Stimulated activated CD4-positive, alpha-beta T cell treated with anti-CD3 and anti-CD28 coated beads, Interleukin-1b, Interleukin-23, amount 100 ng/mL, for 1 hour (primary cell): ENCODE measurements at places on chromosomes 16 and 17.

DNA sequence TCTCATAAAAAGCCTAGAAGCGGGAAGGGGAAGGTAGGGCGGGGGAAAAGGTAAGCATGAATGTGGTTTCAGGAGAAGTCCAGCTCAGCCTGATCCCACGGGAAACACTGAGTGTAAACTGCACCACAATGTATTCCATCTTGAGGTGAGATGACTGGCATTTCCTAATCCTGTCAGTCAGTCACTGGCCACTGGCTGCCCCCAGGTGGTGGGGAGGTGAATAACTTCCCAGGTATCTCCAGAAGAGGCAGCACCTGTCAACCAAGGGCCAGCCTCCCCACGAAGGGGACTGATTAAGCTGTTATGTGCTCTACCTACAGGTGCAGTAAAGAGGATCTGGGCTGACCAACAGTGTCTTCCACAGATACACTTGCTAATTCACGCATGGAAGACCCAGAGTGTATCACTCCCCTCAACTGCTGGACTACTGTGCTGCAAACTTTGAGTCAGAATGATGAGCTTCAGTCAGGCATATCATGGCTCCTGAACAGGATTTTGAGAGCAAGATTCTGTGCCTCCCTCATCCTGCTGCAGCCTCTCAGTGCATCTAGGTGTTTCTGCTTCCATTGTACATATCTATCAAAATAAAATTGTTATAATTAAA is 108.5 kb upstream of the CCL2 start:
- peak; percentile 14 for DNase-seq

GRCh38 chr16:77663711-77664110 is 58.6 kb upstream of the NUDT7 start:
- DNase-seq = no peak

DNA sequence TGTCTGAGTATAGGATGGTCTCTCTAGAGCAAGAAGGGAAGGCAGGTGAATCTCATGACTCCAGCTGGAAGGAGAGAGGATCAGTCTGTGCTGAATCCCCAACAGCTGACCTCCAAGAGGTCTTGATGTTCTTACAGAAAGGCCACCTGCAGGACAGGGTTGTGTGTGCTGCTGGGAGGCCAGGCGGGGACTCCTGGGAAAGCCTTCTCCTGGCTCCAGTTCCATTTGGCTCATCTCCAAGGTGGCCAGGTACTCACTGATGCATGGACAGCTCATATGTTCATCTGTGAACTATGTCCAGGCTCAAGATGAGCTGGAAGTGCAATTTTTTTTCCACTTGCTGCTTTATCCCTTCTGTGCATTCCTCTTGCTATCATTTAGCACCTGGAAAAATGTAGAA is 730.2 kb upstream of the RBFOX1 start:
- DNase-seq = no peak

DNA sequence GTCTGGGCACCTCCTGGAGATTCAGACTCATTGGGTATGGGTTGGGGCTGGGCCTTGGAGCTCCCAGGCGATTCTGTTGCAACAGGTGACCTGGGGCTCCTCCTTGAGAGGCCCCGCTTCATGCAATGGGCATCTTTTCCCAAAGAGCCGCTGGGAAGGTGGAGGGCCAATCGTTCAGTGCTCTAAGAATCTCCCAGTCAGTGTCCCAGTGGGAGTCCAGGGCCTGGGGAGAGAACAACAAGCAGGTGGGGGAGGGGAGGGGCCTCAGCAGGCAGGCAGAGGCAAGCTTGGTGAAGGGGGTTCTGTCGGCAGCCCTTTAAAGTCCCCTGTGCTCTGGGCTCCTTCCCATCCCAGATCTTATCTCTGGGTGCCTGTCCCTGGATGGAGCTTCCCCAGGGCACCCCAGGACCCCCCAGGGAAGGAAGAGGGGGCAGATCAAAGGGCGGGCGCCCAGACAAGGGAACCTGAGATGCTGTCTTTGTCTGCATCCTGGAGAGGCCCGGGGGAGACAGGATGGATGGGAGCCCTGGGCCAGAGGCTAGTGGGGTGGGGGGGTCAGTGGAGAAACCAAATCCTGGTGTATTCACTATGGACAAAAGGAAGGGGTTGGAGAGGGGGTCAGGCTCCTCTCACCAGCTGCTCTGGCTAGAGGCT is 30.5 kb upstream of the NXPH3 start:
- no peak for DNase-seq

GRCh38 chr17:11372692-11373091 is 131.7 kb downstream of the SHISA6 start:
- no peak for DNase-seq

GRCh38 chr16:65657556-65657955 is 535.7 kb upstream of the CDH11 start:
- DNase-seq = no peak

- DNase-seq = no peak
Measured at GRCh38 chr16:1565083-1565805, 31.8 kb downstream of the TMEM204 start.

- peak; percentile 38 for DNase-seq
Measured at GRCh38 chr17:75601057-75601987, 13.7 kb downstream of the MYO15B start.

DNA sequence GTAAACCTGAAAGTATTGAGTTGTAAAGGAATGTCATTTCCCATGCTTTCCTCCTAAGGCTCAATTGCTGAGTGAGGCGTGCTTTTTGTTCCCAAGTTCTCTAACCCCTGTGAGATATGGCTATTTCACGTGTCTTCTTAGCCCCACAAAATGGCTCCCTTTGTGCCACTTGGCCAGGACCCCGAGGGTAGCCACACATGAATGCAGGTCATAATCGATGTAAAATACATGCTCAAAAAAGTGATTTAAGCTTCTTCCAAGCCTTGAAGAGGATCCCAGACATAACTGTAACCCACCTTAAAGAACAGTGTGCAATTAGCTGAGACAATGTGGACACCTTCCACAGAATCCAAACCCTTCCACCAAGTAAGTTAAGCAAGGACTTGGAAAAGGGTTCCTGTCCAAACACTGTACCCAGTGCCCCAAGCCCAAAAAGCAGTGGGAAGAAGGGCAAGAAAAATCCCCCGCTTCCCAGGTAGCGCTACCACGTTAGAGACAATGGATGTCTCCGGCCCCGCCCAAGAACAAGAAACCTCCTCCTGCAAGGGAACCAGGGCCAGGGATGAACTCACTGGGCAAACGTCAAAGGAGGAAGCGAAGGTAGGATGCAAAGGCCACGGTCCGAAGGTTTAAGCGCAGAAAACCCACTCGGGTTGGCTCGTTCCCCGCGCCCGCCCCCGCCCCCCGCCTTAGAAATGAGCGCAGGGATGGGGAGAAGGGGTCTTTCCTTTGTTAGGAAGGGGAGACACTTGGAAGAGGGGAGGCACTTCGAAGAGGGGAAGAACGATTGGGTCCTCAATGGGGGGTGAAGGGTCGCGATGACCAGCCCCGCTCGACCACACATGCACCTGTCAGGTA is 1.2 kb downstream of the JPT1 start:
- no peak for DNase-seq

- no peak for DNase-seq
Measured at GRCh38 chr17:66492561-66493005, 190.2 kb downstream of the PRKCA start.

DNA sequence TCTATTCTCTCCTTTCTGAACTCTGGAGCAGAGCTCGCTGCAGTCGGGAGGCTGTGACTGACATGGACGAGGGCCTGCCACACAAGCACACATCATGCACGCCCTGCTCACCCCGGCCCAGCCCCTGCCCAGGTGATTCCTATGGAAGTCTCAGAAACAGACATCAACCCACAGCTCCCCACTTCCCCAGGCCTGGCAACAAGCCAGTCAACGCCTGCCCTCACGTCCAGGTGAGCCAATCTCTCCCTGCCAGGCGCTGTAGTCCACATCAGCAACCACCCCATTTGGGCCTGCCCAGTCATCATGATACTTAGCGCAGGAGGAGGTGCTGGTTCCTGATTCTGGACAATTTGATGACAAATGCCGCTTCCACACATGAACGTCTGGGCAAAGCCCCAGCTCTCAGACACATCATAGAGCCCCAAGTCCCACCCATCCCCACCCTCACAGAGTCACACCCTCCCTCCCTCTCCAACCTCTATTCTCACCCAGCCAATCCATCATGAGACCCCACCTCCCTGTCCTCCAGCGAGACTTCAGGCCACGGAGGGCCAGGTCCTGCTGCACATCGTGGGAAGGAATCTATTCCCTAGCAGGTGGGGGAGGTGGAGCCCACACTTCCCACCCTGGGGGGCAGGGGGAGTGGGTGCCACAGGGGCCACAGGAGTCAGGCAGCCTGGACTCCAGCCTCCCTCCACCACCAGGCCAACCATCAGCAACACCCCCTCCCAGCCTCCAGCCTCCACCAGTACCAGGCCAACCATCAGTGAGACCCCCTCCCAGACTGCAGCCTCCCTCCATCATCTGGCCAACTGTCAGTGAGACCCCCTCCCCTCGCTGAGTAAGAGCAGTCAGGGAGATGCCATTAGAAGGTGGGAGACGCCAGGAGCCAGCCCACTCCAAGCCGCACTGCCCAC is 33.7 kb upstream of the GSG1L start:
- DNase-seq = no peak

- no peak for DNase-seq
Measured at GRCh38 chr17:78819402-78819801, 21.2 kb downstream of the USP36 start.

- no peak for DNase-seq
Measured at GRCh38 chr16:86350289-86350688, 160.0 kb upstream of the FOXF1 start.

GRCh38 chr17:80751070-80751945 is 206.7 kb downstream of the RPTOR start:
- no peak for DNase-seq

DNA sequence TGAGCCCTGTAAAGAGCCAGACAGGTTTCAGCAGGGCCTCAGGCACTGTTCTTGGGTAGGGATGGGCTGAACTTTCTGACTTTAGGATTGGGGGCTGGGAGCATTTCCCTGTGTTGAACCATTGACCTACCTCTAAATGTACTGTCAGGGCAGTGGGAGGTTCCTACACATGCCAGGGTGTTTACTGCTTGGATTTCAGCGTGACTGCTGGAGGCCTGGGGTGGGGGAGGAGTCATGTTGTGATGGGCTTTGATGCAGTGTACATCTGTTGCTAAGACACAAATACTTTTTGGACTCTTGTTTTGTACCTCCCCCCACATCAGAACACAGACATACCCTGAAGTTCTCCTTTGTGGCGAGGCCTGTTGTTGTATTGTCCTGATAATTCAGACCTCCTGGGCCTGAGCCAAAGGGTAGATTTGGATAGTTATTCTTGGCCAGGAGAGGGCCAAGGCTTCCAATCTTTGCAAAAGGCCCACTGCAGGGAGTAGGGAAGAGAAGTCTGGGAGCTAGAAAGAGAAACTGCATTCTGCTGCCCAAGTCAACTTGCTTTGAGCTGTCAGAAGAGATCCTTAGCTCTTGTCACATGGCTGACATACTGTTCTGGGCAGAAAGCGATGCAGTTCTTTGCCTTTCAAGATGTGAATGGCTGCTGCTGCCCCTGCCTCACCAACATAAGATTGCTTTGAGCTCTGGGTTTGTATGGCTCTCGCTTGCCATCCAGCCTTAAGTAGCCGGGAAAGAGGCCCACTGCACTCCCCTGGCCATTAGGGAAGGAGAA is 3.7 kb downstream of the NFE2L1 start:
- no peak for DNase-seq

DNA sequence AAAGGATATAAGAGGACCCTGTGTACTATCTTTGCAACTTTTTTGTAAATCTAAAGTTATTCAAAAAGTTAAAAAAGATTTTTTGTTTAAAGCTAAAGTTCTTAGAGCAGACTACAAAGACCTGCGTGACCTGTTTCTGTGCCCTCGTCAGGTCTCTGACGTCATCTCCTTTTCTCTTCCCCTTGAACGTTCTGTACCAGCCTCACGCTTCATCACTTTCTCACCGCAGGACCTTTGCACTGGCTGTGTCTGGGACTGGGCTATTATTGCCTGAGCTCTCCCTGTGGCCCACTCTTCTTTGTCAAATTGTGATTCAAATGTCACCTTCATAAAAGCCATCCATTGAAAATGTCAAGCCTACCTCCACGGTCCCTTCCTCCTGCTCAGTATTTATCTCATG is 222.8 kb downstream of the RBFOX1 start:
- DNase-seq = no peak

DNA sequence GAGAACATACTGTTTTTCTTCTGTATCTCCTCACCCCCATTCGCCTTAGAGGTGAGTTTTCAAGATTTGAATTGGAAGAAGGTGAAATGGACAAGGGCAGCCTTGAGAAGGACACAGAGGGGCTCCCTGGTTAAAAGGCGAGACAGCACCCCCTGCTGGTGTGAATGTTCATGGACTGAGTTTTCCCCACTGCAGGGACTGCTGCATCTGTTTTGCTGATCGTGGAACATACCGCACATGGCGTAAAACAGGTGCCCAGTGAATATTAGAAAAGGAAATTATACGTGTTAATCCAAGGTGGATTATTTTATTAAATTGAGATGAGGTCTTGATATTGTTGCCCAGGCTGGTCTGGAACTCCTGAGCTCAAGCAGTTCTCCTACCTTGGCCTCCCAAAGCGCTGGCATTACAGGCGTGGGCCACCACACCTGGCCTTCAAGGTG is 54.5 kb downstream of the NDE1 start:
- DNase-seq = peak; percentile 77

DNA sequence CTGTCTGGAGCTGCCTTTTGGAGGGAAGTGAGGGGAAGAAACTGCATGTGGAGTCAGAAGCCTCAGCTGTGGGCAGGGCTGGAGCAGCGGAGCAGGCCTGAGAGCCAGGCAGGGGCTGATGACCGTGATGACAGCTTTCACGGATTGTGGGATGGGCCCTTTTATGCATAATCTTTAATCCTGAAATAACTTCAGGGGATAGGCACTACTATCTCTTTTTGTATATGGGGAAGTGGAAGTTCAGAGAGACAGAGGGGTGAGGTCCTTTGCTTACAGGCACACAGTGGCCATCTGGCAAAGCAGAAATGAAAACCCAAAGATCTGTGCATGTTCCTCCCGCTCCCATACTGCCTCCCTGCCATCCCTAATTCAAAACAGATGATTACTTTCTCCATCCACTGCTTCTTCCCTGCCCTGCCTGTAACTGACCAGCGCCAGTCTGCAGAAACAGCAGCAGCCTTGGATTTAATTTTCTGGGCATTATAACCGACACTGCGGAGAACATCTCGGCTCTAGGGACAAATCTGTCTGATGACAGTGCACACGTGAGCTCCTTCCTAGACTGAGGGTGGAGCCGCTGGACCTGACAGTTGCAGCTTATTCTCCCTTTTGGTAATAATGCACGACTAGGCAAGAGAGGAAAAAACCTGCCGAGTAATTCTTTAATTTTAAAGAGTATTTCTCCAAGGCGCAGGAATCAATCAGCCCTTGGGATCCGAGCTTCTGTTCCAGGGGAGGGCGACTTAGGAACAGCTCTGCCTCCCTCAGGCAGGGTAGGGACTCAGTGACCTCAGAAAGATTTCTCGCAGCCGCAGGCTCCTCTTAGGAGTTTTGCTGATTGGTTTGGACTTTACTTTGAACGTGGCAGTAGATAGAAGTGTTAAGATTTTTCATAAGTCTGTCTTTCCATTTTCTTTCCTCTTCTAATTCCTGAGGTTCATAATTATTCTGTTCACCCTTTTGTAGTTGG is 95.4 kb downstream of the UTP18 start:
- DNase-seq = no peak

DNA sequence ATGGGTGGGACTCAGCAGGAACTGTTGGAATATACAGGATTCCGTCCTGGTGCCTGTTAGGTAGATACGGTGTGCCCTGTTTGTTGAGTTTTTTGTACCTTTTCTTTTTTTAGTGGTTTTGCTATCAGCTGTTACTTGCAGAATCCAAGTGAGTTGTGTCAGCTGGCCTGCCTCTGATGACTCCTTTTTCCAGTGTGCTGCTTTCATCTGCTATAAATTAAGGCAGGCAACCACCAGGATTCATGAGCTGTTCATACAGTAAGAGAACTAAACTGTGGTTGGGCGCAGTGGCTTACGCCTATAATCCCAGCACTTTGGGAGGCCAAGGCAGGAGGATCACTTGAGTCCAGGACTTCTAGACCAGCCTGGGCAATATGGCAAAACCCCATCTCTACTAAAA is 79.9 kb downstream of the WNT3 start:
- no peak for DNase-seq
